ENCODE measurements at places on chromosomes 2 and 18.

- DNase-seq = no peak
Measured at GRCh38 chr2:225779829-225780228, 380.3 kb downstream of the NYAP2 start.

DNA sequence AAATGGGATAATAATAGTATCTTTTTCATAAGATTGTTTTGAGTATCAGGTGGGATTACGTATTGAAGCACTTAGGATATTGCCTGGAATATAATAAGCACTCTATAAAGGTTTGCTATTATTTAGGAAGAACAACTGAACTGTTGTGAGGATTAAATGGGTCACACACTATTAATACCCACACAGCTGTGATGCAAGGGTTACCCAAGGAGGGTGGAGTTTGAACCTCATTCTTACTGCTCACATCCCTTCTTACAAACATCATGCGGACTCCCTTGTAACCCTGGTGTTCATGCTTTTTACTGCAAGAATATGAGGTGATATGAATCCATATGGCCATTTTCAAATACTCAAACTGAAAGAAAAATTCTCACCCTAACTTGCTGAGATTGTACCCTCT is 113.5 kb downstream of the KCTD1 start:
- DNase-seq = no peak

GRCh38 chr2:88032070-88032702 is 15.8 kb upstream of the RNU2-63P start:
- no peak for DNase-seq

GRCh38 chr2:84735389-84735788 is 145.5 kb downstream of the TRABD2A start:
- no peak for DNase-seq

GRCh38 chr2:235534678-235535422 is 41.0 kb downstream of the AGAP1 start:
- no peak for DNase-seq

DNA sequence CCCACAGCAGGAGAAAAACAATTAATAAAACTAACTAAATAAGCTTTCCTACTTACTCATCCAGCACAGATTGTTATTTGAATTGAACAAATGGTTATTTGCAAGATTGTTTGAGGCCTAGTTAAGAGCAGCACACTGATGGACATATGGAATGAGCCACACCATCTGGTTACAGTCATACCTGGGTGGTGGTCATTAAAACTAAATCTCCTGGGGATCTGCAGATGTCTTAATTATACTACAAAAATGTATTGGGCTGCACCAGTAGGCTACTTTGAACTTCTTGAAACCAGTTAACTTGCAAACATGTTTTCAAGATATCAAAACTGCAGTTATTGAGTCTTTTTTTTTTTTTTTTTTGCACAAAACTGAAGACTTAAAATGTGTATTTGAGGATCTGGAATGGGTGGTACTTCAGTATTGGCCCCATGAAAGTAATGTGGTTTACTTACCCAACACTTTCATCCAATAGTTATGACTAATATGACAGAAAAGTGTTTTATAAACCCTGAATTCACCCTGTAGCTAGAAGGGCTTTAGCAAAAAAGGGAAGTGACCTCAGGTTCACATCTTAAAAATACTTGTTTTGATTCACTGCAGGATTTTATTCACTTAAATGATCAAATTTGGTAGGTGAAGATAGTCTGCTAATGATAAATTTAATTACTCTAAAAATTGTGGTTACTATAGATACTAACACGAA is 10.8 kb downstream of the AGFG1 start:
- no peak for DNase-seq

- no peak for DNase-seq
Measured at GRCh38 chr18:75456199-75456631, 28.7 kb upstream of the SMIM21 start.

- DNase-seq = no peak
Measured at GRCh38 chr2:12083081-12083581, 336.7 kb downstream of the LPIN1 start.

DNA sequence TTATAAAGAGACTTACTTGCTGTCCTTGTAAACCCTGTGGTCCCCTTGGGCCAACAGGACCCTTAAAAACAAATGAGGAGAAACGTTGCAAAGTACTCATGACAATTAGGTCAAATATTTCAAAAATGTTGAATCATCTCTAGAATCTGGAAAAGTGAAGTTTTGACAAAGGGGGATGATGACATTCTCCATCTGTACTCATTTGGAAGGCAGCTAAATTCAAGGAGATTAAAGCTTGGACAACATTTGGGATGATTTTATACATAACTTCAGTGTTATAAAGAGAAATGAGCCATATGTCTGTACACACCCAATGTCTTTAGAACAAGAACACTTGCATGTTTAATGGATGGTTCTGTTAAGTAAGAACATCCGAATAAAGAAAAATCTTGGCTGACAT is 92.9 kb downstream of the COL5A2 start:
- DNase-seq = no peak

DNA sequence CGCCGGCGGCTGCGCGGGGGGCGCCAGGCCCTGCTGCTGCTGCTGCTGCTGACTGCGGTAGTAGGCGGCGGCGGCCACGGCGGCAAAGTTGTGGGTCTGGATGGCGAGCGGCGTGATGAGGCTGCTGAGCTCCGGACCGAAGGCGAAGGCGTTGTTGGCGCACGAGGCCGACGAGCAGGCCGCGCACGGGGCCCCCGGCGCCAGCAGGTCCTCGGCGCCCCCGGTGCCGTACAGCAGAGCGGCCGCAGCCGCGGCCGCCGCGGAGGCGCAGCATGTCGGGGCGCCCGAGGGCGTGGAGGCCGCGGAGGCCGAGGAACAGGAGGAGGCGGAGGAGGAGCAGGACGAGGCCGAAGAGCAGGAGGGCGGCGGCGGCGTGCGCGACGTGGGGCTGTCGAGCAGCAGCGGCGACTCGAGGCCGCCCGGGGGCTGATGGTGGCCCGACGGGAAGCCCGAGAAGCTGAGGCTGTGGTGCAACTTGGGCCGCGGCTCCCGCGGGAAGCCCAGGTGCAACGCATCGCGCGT is 1.8 kb downstream of the ZFP36L2 start:
- DNase-seq = no peak

- no peak for DNase-seq
Measured at GRCh38 chr18:12347895-12348294, 29.1 kb downstream of the AFG3L2 start.

DNA sequence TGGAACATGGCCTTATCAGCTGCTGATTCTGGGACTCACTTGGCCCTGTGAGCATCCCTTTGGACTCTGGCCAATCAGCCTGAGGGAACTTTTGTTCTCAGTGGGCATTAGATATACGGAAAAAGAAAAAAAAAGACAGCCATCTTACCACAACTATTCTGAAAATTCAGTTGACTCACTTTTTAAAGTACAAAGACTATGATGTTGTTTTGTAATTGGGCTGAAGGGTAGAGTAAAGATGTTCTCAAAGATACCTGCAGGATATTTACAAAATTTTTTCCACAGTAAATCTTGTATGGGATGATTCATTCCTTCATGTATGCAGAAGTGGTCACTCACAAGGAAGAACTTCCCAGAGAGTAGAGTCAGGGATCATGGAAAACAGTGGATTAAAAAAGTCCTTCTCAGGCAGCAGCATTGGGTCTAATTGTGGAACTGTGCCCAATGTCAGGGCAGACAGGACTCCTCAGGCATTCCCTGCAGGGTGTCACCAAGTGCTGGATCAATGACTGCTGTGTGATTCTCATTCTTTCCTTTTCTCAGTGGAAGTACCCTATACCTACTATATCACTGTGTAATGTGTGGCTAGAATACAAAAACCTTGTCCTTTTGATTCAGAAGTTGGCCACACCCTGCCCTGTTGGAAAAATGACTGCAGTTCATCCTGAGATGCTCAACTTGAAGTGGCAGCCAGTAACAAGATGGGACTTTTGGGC is 35.4 kb downstream of the SULT1C4 start:
- DNase-seq = peak; percentile 77

DNA sequence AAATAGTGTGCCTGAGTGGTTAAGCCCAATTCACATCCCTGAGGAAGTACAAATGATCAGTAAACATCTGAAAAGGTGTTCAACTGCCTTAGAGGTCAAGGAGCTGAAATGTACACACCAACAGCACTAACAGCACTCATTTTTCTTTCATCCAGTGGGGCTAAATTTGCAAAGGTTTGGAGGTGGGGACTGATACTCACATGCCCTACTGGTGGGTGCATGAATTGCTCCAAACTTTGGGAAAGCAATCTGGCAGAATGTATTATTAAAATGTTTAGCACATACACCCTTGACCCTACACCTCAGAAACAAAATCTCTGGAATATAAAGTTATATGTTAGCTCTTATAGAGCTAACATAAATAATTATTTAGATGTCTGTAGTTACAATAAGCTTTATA is 19.0 kb upstream of the FAM178B start:
- DNase-seq = no peak

- DNase-seq = no peak
Measured at GRCh38 chr2:157058161-157058560, 199.3 kb upstream of the GALNT5 start.

- no peak for DNase-seq
Measured at GRCh38 chr2:157822533-157822932, 53.6 kb downstream of the ACVR1 start.

DNA sequence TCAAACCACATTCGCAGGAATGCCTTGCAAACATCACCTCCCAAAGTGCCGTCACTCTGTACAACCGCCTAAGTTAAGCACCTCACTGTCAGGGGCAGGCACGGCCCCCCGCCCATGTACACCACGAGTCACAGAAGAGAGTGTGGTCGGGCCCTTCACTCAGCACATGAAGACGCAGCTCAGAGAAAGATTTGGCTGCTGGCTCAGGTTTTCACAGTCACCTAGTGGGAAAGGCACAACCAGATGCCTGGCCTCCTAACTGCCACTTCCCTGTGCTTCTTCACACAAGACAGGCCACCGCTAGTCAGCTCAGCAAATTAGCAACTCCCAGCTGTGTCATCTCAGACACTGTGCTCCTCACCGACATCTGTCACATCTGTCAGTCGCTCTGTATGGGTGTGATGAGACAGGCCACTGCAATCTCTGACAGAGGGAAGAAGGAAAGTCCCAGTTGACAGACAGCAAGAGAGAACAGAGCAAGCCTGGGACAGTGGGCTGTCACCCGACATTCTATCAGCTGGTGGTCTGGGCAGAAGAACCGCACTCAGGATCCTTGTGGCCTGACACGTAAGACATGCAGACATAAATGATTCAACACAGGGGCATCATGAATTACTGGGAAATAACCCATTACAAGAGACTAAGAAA is 60.8 kb downstream of the CRACDL start:
- DNase-seq = no peak

- no peak for DNase-seq
Measured at GRCh38 chr2:231294116-231294515, 95.7 kb downstream of the ARMC9 start.

DNA sequence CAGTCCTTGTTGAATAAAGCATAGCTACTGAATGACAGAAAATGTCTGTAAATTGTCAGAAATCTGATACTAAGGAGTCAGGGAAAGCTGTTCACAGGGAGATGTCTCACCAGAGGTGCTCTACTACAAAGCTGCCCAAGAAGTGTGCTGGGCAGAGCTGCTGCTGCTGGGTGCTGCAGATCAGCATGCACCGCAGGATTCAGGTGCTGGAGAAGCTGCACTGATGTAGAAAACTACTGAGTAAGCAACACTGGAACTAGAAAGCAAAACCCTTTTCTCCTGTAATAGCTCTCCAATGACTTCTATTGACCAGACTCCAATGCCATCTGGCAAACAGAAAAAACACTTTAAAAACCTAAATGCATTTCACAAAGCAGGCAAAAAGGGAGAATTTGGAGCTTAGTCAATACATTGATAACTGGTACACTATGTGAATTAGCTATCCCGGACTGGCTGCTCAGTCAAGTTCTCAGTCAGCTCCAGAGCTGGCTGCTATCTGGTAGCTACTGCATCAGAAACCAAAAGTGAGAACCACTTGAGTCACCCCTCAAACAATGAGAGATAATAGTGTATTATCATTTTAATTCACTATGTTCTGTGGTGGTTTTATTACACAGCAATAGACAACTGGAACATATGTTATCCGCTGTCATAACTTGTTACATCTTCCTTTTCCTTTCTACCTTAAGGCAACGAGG is 493.1 kb downstream of the CPS1 start:
- DNase-seq = no peak

GRCh38 chr2:5695654-5696403 is 3.6 kb downstream of the SOX11 start:
- DNase-seq = no peak

GRCh38 chr2:211503856-211504255 is 947.5 kb downstream of the CPS1 start:
- no peak for DNase-seq

GRCh38 chr18:47558110-47558750 is 306.8 kb upstream of the SKOR2 start:
- no peak for DNase-seq

- DNase-seq = no peak
Measured at GRCh38 chr2:134564549-134564948, 154.3 kb downstream of the TMEM163 start.

- no peak for DNase-seq
Measured at GRCh38 chr18:67862069-67862468, 345.5 kb upstream of the DSEL start.

GRCh38 chr2:3913166-3913565 is 209.8 kb downstream of the DCDC2C start:
- no peak for DNase-seq

DNA sequence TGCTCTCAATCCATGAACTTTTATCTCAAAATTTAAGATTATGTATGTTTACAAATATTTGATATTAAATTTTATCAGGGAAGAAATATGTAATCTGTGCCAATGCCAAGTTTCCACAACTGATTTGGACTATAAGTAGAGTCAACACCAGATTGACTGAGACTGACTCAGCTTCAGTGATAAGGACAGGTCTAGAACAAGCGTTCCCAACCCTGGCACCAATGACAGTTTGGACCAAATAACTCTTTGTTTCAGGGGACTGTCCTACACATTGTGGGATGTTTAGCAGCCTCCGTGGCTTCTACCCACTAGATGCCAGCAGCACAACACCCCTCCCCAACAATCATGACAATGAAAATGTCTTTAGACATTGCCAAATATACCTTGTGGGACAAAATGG is 165.3 kb downstream of the THADA start:
- DNase-seq = no peak

DNA sequence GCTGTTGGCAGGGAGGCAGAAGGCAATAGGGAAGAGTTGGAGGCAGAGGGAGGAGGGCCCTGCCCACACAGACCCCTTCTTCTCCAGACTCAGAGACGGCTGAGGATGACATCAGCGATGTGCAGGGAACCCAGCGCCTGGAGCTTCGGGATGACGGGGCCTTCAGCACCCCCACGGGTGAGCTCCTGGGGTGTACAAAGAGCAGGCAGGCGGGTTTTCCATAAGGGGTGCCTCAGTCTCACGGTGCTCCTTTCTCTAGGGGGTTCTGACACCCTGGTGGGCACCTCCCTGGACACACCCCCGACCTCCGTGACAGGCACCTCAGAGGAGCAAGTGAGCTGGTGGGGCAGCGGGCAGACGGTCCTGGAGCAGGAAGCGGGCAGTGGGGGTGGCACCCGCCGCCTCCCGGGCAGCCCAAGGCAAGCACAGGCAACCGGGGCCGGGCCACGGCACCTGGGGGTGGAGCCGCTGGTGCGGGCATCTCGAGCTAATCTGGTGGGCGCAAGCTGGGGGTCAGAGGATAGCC is 10.0 kb downstream of the SPEG start:
- DNase-seq = no peak

GRCh38 chr2:5019324-5019723 is 672.9 kb upstream of the SOX11 start:
- DNase-seq = no peak

Measured in epithelial cell of prostate (primary cell).